A549 treated with AZD2906 at 1 μM for 4 hours (cell line): ENCODE measurements at places on chromosomes 5 and 9. TPM values are rescaled to one million over a fixed set of nuclear protein-coding genes. Genes with fewer than 3 reads are reported as not detected.

FTMT gene
- total RNA-seq, result not detected in 5 replicates

MYMK gene
- total RNA-seq, result not detected in 5 replicates

QRFP gene
- not detected in 5 replicates for total RNA-seq

RORB gene
- total RNA-seq, result 0.01 TPM in 1 of 5 replicates, not detected in the others

FBN2 gene
- total RNA-seq, result 12.9 to 19.1 TPM (median 17.6 TPM) in 5 replicates

NR6A1 gene
- 1.4 to 2.0 TPM (median 1.7 TPM) in 5 replicates for total RNA-seq

SPATA31D4 gene
- total RNA-seq, result not detected in 5 replicates

SLC25A2 gene
- total RNA-seq, result not detected in 5 replicates

TAS2R1 gene
- total RNA-seq, result not detected in 5 replicates

ZNF484 gene
- 1.9 to 3.1 TPM (median 2.1 TPM) in 5 replicates for total RNA-seq

SPTLC1 gene
- 54.1 to 81.4 TPM (median 61.5 TPM) in 5 replicates for total RNA-seq

COQ4 gene
- total RNA-seq, result 52.2 to 61.8 TPM (median 58.9 TPM) in 5 replicates

GOLPH3 gene
- 66.5 to 89.4 TPM (median 80.6 TPM) in 5 replicates for total RNA-seq

POU5F2 gene
- 0.02 TPM in 1 of 5 replicates, not detected in the others for total RNA-seq

EGR1 gene
- total RNA-seq, result 7.7 to 12.4 TPM (median 11.2 TPM) in 5 replicates
